Endothelial cell of umbilical vein (primary cell): ENCODE measurements at places on chromosomes 7 and 10. TPM values are rescaled to one million over a fixed set of nuclear protein-coding genes. Genes with fewer than 3 reads are reported as not detected.

Gene SLC13A1
- not detected in 2 replicates for polyA plus RNA-seq

Gene VAX1
- polyA plus RNA-seq, result not detected in 2 replicates

Gene PARD3
- 6.2 and 7.3 TPM in 2 replicates for polyA plus RNA-seq

Gene ZNF485
- polyA plus RNA-seq, result 0.16 and 1.0 TPM in 2 replicates

Gene EVX1
- polyA plus RNA-seq, result not detected in 2 replicates

Gene ZC3HAV1L
- 15.9 TPM in 2 replicates for polyA plus RNA-seq

Gene RNLS
- 3.5 and 4.6 TPM in 2 replicates for polyA plus RNA-seq

Gene MKX
- not detected in 2 replicates for polyA plus RNA-seq

Gene SCART1
- polyA plus RNA-seq, result 0.84 and 0.90 TPM in 2 replicates

Gene FMC1
- polyA plus RNA-seq, result 21.7 and 23.5 TPM in 2 replicates

Gene CRPPA
- polyA plus RNA-seq, result 0.58 and 0.64 TPM in 2 replicates

Gene EGR2
- 0.47 and 0.54 TPM in 2 replicates for polyA plus RNA-seq

Gene ZNF804B
- not detected in 2 replicates for polyA plus RNA-seq

Gene GRM3
- polyA plus RNA-seq, result not detected in 2 replicates

Gene CUEDC2
- 82.3 and 96.7 TPM in 2 replicates for polyA plus RNA-seq

Gene PYROXD2
- 11.8 and 13.7 TPM in 2 replicates for polyA plus RNA-seq

Gene ACBD7
- 1.2 TPM in 2 replicates for polyA plus RNA-seq

Gene PIK3AP1
- 0.04 TPM in 1 of 2 replicates, not detected in the other for polyA plus RNA-seq

Gene HMX3
- not detected in 2 replicates for polyA plus RNA-seq

Gene CPA1
- not detected in 2 replicates for polyA plus RNA-seq

Gene SAP25
- polyA plus RNA-seq, result 3.2 and 5.0 TPM in 2 replicates

Gene ETV1
- 5.8 and 8.4 TPM in 2 replicates for polyA plus RNA-seq

Gene FAM237B
- polyA plus RNA-seq, result not detected in 2 replicates

Gene CDK14
- 5.2 and 5.5 TPM in 2 replicates for polyA plus RNA-seq

Gene CTBP2
- 118 and 122 TPM in 2 replicates for polyA plus RNA-seq

Gene GARS1
- 295 and 300 TPM in 2 replicates for polyA plus RNA-seq

Gene FAM25A
- polyA plus RNA-seq, result not detected in 2 replicates

Gene LRIT1
- not detected in 2 replicates for polyA plus RNA-seq

Gene LHPP
- 9.3 and 11.2 TPM in 2 replicates for polyA plus RNA-seq

Gene GPR85
- polyA plus RNA-seq, result 0.41 and 0.54 TPM in 2 replicates

Gene LIPJ
- polyA plus RNA-seq, result not detected in 2 replicates
